ENCODE measurements at places on chromosomes 6 and 20.
A peak's percentile ranks its signal among the peaks of the same experiment; 100 is the strongest.

DNA sequence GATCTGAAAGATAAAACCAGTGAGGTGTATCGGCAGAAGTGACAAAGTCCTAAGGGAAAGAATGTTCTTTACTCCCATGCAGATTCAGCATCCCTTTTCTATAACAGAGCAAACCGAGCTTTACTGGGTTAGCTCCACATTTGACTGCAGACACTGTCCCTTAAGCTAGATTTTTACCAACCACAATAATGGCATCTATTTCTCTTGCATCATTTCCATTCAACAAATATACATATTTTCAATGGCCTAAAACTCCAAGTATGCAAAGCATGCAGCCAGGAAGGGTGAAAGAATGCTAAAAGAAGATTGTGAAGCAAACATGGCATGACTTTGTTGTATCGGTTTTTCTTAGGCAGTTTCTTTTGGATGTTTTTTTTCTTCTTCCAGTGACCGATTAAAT lies 255.4 kb downstream of the OGFRL1 start:
- DNase-seq = no peak

- DNase-seq = no peak
Measured at GRCh38 chr20:1377984-1378734, 14.7 kb downstream of the FKBP1A start.

DNA sequence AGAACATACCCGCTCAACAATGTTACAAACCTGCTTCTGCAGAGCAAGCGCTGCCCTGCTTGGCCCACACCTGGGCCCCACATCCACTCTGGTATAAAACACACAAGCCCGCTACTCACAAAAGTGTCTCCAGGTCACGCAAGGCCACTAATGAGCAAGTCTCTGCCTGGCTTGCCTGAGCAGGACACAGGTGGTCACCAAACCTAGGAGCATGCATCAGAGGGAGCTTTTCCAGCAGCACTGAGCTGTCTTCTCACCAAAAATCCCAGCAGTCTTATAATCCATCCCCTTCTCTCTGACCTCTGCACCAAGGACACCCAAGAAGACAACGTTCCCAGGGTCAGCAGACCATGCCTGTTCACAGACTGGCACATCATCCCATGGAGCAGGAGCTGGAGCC lies 100.8 kb downstream of the DLL1 start:
- no peak for DNase-seq

GRCh38 chr6:134097114-134097707 lies 44.8 kb upstream of the SLC2A12 start:
- peak; percentile 47 for DNase-seq

DNA sequence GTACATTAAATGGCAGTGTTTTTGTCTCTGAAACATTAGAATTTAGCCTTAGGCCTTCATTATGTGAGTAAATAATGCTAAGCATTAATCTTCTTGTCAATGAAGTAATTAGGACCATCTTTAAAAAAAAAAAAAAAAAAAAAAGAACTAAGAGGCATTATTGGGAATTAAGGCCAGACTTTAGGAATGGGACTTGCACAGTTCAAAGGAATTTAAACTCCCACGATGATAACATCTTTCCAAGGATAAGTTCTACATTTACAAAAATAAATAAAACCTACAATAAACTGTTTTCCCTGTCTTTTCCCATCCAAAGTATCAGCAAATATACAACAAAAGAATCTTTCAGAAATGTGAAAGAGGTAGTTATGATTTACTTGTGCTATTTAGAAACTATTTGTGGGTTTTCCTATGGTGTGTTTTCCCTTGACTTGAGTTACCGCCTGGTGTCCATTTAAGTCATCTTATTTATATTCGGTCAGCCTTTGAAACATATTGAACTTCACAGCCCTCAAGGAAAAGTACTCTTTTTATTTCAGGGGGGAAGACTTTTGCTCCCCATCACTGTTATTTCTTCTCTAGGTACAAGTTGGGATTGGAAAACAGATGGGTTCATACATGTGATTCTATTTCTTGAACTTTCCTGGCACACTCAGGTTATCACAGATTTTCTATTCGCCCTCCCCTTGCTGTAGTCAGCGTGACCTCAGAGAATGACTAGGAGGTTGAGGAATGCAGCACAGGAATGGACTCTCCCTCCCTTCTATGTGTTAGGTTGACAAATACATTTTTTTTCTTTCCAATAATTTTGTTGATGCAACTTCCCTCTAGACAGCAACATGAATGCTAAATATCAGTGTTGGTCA lies 13.6 kb downstream of the STMND1 start:
- no peak for DNase-seq

DNA sequence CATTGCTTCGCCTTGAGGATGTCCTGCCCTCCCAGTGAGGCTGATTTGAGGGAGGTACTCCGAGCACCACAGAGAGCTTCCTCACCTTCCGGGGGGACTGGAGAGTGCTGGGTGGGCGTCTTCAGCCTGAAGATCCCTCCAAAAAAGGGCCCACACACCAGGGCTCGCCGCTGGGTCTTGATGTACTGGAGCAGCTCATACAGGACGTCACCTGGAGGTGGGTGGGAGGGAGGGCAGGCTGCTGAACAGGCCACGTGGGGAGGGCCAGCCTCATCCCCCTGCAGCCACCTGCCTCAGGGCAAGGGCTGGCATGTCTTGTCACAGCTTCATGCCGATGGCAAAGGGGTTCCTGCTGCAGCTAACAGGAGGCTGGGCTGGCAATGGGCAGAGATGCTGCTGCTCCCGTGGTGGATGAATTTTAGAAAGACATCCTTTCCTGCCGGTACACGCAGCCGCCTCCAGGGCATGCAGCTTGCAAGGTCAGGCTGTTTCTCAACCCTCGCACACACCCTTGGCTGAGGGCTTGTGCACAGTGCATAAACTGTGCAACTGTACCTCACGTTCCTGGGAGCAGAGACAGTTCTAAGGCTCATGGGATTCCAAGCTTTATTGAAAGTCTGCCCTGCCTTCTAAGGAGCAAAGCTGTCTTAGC lies 14.0 kb downstream of the ETV7 start:
- no peak for DNase-seq

GRCh38 chr6:18976966-18977365 lies 589.8 kb downstream of the RNF144B start:
- DNase-seq = no peak

DNA sequence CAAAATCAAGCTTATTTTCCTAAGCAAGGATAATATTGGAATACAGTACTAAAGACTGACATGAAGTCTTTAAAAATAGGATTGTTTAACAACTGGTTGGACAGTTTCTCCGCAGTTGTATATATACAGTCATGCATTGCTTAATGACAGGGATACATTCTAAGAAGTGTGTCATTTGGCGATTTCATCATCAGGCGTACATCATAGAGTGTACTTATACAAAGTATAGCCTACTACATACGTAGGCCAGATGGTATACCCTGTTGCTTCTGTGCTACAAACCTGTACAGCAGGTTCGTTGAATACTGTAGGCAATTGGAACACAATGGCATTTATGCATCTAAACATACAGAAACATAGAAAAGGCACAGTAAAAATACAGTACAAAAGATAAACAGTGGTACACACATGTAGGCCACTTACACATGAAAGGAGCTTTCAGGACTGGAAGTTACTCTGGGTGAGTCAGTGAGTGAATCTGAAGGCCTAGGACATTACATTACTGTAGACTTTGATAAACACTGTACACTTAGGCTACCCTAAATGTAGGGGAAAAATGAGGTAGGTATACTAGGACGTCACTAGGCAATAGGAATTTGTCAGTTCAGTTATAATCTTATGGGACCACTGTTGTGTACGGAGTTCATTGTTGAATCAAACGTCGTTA lies 20.1 kb downstream of the HECA start:
- DNase-seq = no peak

GRCh38 chr6:161271343-161272030 lies 2.4 kb downstream of the AGPAT4 start:
- DNase-seq = no peak

GRCh38 chr20:53399083-53399482 lies 194.6 kb downstream of the ZNF217 start:
- no peak for DNase-seq

GRCh38 chr6:39942903-39943580 lies 8.8 kb upstream of the MOCS1 start:
- no peak for DNase-seq

DNA sequence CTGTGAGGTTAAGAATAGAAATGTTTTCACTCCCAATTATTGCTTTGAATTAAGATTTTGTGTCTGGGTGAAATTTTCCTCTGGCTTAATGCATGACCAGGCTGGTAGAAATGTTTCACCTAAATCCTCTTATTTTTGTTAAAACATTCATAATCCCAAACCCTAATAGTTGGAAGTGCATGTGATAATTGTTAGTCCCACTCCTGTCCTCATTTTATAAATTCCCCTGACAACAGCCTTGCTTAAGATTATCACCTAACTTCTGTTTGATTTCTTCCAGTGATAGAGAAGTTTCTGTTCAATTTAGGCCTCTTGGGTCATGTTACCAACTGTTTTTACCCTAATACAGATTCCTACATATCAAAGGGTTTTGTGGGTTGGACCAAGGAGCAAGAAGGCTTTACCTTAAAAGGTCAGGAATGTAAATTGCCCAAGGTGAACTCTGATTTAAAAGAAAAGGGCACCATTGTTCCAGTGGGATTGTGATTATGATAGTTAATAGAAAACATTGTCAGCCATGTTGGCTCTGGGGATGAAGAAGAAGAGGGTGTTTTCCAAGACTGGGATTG lies 158.7 kb upstream of the CENPW start:
- DNase-seq = no peak
